ENCODE measurements at places on chromosomes 13 and 19.

GRCh38 chr13:42040730-42041010 lies 7.8 kb upstream of the DGKH start:
- no peak for DNase-seq

DNA sequence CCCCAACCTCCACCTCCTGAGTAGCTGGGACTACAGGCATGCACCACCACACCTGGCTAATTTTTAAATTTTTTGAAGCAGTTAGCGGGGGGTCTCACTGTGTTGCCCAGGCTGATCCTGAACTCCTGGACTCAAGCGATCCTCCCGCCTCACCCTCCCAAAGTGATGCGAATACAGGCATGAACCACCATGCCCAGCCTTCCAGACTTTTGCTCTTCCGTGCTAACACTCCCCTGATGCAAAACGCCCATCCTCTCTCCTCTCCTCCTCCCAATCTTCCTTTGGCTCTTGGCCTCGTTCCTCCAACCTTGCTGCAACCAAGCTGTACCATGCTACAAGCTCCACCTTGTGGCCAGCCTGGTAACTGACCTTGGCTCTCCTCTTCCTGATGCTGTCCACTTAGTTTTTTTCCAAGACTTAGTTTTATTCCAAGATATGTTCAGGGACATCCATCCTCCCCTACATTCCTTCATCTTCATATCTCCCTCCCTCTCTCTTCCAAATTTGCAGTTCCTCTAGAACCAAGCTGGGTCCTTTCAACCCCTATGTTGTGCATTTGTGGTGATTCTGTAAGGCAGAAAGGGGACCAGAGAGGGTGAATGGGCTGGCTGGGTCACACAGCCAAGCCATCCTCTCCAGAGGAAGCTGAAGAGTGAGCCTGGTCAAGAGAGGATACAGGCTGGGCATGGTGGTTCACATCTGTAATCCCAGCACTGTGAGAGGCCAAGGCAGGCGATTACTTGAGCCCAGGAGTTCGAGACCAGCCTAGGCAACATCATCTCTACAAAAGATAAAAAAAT lies 32.8 kb downstream of the TINCR start:
- no peak for DNase-seq

DNA sequence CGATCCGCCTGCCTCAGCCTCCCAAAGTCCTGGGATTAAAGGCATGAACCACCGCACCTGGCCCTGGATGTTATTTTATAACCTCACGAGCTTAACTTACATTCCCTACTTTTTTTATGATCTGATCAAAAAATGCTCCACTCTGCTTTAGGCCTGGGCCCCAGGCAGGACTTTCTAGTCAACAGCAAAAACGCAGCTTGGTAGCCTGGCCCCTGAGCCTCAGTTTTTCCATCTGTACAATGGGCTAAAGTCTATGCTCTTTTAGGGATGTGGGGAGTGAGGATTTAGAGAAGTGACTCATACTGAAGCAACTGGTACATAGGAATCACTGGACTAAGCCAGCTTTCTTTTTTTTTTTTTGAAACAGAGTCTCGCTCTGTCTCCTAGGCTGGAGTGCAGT lies 11.9 kb upstream of the PIK3R2 start:
- DNase-seq: no peak

- DNase-seq: no peak
These were observed 3.5 kb upstream of the SLITRK5 start for GRCh38 chr13:87667686-87668085.

DNA sequence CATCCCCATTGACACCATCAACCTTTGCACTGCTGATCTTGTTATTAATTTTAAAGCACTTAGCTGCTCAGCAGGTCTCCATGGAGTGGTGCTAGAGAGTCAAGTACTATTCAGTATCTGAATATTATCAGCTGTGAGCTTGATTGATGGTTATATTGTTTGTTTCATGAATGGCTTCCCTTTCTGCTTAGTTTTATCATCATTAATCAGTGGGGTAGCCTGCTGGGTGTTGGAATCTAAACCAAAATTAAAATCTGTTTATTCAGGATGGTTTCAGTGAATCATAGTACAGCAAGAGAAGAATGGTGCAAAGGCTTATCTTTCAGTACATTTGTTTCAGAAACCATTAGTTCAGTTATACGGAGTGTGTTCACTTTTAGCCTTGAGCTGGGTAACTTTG lies 42.5 kb upstream of the SCEL start:
- DNase-seq: no peak

GRCh38 chr13:37695200-37695599 lies 96.6 kb upstream of the POSTN start:
- DNase-seq: no peak

DNA sequence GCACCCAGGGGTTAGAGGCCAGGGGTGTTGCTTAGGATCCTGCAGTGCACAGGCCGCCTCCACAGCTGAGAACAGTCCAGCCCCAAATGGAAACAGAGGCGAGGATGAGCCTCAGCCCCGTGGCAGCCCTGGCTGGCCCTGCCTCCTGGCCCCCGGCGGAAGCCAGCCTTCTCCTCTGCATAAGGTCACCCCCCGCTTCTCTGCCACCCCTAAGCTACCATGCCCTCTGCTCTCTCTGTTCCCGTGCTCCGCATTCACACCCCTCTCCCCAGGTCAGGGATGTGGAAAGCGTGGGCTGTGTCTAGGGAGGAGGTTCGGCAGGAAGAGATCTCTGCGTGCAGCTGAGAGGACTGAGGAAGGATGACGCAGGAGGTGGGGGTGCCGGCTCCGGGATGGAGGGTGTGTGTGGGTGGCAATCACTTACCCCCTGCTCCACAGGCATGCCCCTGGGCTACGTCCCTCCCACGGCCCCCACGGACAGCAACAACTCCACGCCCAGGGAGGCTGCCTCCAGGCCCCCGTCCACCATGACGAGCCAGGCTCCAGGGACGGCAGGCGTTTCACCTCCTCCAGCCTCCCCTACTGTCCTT lies 6.0 kb downstream of the SSC5D start:
- DNase-seq: no peak

DNA sequence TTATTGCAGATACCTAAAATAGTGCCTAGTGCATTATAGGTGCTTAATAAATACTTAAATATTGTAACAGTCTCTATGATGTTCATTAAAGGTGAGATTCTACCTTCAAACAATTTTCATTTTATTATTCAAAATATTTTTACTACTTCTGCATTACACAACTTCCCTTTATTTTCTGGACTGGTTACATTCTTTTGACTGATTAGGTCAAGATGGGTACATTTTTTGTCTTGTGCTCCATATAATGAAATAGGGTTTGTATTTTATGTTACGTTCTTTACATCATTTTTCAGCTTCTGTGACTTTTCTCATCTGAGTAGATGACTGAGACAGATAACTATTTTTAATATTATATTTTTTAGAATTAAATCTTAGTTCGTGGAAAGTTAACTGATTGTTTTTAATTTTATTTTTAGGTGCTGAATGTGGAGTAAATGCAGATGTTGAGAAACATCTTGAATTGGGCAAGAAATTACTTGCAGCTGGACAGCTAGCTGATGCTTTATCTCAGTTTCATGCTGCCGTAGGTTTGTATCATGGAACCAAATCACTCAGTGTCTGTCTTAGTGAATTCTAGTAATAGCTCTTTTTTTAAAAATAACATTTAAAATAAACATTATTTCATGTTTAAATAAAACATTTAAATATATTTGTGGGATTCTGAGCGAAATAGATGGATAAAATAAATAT lies 32.0 kb downstream of the DNAJC3 start:
- no peak for DNase-seq

GRCh38 chr13:78659450-78659730 lies 435 bp upstream of the OBI1 start:
- DNase-seq: no peak

DNA sequence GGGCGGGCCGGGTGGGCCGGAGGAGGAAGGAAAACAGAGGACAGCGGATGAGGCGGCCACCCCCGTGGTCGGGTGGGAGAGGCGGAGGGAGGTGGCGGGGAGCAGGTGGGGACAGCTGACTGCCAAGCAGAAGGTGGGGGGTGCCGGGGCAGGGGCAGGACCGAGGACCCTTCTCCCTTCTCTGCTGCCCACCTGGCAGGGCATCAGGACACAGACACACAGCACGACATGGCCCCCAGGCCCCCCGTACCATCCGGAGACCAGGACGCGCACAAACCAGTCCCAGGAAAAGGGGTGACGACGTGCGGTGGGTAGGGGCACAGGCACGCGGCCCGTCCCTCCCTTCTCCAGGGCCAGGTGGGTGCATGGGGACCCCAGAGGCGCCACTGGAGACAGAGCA lies 11.0 kb upstream of the CACTIN start:
- no peak for DNase-seq

GRCh38 chr19:58562122-58563033 lies 4.0 kb upstream of the UBE2M start:
- DNase-seq: no peak

DNA sequence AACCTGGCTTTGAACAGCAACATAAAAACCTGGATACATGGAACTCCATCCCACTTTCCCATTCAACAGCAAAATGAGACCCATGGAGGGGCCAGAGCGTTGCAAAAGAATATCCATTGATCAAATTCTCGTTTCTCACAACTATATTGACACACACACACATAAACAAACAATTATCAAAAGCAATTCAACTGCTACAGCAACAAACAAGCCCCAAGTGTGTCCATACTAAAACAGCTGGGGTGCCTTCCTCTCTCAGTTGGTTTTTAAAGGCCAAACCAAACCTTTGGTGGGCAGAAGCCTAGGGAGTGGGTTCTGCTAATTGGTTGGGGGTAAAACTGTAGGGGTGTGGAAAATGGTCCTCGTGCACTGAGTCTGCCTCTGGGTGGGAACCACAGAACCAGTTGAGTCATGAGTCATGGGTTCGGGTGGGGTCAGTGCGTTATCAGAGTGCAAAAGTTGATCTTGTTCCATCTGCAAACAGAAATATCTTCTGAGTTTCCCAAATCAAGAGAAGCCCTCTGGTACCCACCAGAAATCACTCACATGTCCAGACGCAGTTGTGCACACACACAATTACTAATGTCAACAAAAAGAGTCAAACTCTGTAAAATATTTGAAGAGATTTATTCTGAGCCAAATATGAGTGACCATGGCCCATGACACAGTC lies 18.5 kb downstream of the GPR42 start:
- no peak for DNase-seq

- DNase-seq: peak; percentile 26
These were observed 1.5 kb downstream of the PDS5B start for GRCh38 chr13:32587811-32588170.

DNA sequence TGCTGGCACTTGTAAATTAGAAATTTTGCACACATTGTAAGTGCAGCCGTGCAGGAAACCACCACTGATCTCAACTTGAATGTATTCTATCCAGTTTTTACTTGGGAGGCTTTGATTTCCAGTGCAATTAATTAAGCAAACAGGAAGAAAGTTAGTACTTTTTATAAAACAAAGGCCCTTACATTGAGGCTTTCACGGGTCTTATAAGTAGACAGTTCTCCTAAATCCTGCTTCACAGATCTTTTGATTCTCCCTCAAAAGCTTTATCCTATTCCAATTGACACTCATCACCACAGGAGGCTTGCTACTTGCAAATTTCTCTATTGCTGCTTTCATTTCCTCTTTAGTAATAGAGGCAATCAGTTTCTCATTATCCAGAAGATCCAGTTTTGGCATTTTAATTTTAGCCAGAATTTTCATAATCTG lies 90.1 kb downstream of the ERCC5 start:
- DNase-seq: no peak

DNA sequence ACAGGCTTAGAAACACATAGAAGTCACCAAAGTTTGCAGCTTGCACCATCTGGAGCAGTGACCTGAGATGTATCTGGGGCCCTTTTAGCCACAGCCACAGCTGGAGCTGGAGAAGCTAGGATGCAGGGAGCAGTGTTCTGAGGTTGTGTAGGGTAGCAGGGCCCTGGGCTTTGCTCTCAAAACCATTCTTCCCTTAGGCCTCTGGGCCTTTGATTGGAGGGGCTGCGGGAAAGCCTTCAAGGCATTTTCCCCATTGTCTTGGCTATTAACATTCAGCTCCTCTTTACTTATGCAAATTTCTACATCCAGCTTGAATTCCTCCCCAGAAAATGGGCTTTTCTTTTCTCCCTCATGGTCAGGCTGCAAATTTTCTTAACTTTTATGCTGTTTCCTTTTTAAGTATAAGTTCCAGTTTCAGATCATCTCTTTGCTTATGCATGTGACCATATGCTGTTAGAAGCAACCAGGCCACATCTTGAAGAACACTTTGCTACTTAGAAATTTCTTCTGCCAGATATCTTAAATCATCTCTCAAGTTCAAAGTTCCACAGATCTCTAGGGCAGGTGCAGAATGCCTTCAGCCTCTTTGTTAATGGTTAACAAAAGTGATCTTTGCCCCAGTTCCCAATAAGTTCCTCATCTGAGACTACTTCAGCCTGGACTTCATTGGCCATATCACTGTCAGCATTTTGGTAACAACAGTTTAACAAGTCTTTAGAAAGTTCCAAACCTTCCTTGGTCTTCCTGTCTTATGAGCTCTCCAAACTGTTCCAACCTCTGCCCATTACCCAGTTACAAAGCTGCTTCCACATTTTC lies 48.5 kb downstream of the NBEA start:
- DNase-seq: no peak

- DNase-seq: no peak
These were observed 710.0 kb upstream of the ARGLU1 start for GRCh38 chr13:107277911-107278310.

DNA sequence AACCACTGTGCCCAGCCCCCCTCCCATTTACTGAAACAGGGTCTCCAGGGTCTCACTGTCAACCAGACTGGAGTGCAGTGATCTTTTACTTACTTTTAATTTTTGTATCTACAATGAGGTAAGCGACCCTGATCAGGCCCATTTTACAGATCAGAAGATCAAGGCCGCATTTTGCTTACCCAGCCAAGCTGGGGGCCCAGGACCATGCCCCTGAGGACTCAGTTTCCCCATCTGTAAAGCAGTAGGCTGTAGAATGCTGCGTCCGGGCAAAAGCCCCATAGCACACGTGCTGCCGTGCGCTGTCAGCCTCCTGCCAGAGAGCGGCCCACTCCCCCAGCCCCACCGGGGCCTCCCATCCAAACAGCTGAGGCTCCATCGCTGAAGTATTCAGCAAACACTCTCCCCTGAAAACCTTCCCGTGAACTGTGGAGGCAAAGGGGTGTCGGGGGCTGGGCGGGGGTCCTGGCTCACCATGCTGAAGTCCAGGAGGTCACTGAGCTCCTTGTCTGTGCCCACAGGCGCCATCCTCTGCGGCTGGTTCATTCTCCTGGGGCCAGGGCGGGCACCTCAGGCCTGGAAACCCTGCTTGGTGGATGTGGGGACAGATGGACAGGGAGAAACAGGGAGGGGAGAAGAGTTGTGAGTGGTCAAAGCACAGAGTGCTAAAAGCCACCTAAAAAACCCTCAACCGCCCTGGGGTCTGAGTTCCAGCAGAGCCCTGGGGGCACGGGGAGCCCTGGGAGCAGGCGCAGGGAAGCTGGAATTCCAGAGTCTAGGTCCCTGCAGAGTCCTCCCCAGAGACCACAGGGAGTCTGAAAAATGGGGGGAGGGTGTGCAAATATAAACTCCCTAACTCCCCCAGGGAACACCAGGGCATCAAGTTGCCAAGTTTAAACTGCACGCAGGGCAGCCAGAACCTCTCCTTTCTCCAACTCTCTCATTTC lies 2.4 kb downstream of the TCF3 start:
- DNase-seq: no peak

DNA sequence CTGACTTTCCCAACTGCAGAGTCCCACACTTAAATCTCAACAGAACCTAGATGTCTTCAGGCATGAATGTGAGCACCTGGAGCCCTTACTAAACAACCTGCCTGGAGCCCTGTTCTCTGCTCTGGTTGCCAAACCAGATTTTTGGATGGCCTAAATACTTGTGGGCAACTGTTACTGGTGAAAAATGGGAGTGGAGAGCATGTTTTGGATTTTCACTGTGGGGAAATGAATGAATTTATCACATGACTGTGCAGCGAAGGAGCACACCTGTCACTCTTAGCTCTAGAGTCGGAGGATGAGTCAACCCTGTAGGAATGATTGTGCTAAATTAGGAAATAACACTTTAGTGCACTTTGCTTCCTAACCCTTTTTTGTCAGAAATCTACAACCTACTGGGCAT lies 30.3 kb downstream of the SHISA2 start:
- DNase-seq: no peak
